Breast epithelium (tissue), 4 donors: ENCODE measurements at places on chromosomes 11 and 22.

GRCh38 chr11:36931139-36931538 lies 333.1 kb upstream of the RAG2 start:
- H3K4me1 ChIP-seq: no peaks in the 10 kb centered on the region
- H3K36me3 ChIP-seq: no peaks in the 10 kb centered on the region
- no peak overlapping the region for H3K4me3 ChIP-seq
- DNase-seq: no peak

- no peak for DNase-seq
- no peaks in the 10 kb centered on the region for H3K27me3 ChIP-seq
- H3K4me3 ChIP-seq: peak overlapping the region; percentile 72
- peaks cover 7% of the 10 kb centered on the region for H3K4me1 ChIP-seq
These were observed 3.4 kb downstream of the MALAT1 start for GRCh38 chr11:65502274-65502554.

GRCh38 chr11:57792060-57792541 lies 30.5 kb downstream of the CTNND1 start:
- peak overlapping the region; percentile 62 for H3K27ac ChIP-seq
- H3K36me3 ChIP-seq: no peaks in the 10 kb centered on the region
- no peak overlapping the region for H3K4me3 ChIP-seq
- peaks cover 37% of the 10 kb centered on the region for H3K4me1 ChIP-seq
- DNase-seq: peak; percentile 60

DNA sequence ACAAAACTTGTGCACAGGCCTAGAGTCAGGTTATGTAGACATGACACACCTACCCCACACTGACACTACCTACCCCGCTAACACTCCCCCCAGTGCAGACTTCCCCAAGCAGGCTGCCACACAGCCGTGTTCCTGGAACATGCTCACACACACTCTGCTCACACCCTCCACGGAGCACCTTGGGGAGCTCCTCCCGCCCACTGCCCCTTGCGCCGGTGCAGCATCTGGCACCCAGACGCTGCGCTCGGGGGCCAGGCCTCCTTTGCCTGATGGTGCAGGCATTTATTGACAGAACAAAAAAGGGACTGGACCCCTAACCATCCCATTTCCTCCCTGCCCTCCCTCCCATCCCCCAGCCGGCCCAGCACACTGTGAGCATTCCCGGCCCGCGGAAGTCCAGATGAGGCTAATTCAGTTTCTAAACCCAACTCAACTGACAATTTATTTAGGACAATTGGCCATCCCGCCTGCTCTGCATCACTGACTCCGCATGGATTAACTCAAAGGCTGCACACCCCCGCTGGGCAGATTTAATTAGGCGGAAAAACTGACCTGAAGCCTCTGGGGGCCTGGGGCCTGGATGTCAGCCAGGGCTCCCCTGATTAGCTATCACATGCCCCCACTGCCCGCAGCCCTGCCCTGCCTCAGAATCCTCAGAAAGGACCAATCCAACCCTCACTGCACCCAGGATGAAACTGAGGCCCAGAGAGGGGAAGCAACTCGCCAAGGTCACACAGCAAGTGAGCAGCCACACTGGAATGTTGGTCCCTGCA lies 30.1 kb downstream of the KCNC1 start:
- no peaks in the 10 kb centered on the region for H3K4me1 ChIP-seq
- H3K27ac ChIP-seq: no peak overlapping the region
- H3K36me3 ChIP-seq: no peaks in the 10 kb centered on the region
- no peak for DNase-seq
- no peak overlapping the region for H3K4me3 ChIP-seq

DNA sequence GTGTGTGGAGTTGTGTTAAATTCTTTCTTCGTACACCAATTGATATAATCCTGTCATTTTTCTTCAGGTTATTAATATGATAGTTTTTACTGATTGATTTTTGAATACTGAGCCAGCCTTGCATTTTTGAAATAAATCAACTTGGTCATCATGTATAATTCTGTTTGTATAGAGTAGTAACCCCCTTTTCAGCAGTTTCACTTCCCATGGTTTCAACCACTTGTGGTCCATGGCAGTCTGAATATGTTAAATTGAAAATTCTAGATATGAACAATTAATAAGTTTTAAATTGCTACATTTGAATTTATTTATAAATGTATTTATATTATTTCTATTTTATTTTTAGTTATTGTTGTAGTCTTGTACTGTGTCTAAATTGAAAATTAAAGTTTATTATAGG lies 32.6 kb downstream of the MS4A6A start:
- DNase-seq: no peak
- no peaks in the 10 kb centered on the region for H3K4me1 ChIP-seq
- H3K27me3 ChIP-seq: no peaks in the 10 kb centered on the region
- H3K27ac ChIP-seq: no peak overlapping the region

- H3K4me1 ChIP-seq: no peaks in the 10 kb centered on the region
- H3K36me3 ChIP-seq: no peaks in the 10 kb centered on the region
- no peak overlapping the region for H3K27ac ChIP-seq
- DNase-seq: no peak
- no peak overlapping the region for H3K4me3 ChIP-seq
These were observed 4.7 kb downstream of the B3GAT1 start for GRCh38 chr11:134407321-134407828.

GRCh38 chr22:47177334-47177815 lies 414.9 kb downstream of the TBC1D22A start:
- H3K27me3 ChIP-seq: no peaks in the 10 kb centered on the region
- no peak for DNase-seq
- no peaks in the 10 kb centered on the region for H3K36me3 ChIP-seq
- no peak overlapping the region for H3K27ac ChIP-seq
- no peak overlapping the region for H3K4me3 ChIP-seq

DNA sequence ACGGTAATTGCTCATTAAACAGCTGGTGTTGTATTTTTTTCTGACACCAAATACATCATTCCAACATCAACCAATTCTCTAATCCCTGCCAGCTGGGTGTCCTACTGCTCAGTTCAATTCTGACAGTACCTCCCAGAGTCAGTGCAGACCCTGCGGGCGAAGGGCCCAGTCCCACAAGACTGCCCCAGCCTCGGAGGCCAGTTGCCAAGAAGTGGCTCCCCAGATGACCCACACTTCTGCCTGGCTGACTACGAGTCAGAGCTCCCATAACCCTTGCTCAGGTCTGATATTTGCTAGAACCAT lies 147.2 kb downstream of the CTTN start:
- no peaks in the 10 kb centered on the region for H3K27me3 ChIP-seq
- no peaks in the 10 kb centered on the region for H3K4me1 ChIP-seq
- no peak overlapping the region for H3K4me3 ChIP-seq
- no peak overlapping the region for H3K27ac ChIP-seq
- no peaks in the 10 kb centered on the region for H3K36me3 ChIP-seq

DNA sequence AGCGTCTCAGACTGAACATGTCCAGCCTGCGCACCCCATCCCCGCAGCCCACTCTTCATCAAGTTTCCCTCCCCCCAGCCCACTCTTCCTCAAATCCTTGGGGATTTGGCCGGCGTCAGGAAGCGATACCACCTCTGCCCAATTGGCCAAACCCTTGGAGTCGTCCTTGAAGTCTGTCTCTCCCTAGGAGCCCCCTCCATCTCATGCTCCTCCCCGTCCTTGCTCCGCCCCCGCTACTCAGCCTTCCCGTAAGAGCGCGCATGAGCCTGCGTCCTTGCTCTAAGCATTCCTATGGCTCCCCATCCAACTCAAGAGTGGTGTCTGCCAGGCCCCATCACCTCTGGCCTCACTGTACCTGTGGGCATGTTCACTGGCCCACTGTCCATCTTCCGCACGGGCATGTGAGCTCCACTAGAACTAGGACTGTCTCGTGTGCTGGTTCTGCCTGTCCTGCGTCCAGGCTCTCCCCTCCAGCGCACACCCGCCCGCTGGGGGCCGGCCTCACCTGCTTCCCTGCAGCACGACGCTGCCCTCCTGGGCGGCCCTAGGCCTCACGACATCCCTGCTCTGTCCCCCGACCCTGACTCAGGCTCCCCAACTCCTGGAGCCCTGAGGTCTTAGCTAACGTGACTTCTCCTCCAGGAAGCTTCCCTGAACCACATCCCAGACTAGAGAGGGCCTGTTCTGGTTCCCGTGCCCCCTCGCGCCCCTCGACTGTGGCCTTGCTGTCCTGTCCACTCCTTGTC lies 30.5 kb upstream of the TTLL12 start:
- DNase-seq: no peak
- H3K27me3 ChIP-seq: no peaks in the 10 kb centered on the region
- no peak overlapping the region for H3K27ac ChIP-seq
- H3K4me1 ChIP-seq: peaks cover 2% of the 10 kb centered on the region

- no peaks in the 10 kb centered on the region for H3K27me3 ChIP-seq
- no peaks in the 10 kb centered on the region for H3K4me1 ChIP-seq
- H3K4me3 ChIP-seq: no peak overlapping the region
- H3K36me3 ChIP-seq: no peaks in the 10 kb centered on the region
These were observed 56.7 kb downstream of the CTSC start for GRCh38 chr11:88280673-88281316.

DNA sequence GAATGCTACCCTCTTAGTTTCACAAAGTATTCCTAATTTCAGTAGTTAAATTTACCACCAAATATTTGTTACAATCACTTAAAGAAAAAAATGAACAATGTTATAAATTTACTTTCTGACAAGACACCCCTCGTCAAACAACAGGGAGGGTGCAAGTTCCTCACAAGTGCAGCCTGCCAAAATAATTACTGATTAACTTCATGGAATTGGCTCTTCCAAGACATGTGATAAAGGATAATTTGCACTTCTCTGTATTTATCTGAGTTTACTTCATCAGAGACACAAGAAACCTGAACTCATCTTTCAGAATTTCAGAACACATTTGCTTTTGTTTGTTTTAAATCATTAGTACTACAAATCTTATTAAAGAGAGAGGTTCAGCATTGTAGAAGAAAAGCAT lies 66.5 kb downstream of the LARGE2 start:
- H3K4me3 ChIP-seq: no peak overlapping the region
- H3K36me3 ChIP-seq: no peaks in the 10 kb centered on the region
- no peaks in the 10 kb centered on the region for H3K4me1 ChIP-seq
- no peaks in the 10 kb centered on the region for H3K27me3 ChIP-seq
- no peak for DNase-seq

DNA sequence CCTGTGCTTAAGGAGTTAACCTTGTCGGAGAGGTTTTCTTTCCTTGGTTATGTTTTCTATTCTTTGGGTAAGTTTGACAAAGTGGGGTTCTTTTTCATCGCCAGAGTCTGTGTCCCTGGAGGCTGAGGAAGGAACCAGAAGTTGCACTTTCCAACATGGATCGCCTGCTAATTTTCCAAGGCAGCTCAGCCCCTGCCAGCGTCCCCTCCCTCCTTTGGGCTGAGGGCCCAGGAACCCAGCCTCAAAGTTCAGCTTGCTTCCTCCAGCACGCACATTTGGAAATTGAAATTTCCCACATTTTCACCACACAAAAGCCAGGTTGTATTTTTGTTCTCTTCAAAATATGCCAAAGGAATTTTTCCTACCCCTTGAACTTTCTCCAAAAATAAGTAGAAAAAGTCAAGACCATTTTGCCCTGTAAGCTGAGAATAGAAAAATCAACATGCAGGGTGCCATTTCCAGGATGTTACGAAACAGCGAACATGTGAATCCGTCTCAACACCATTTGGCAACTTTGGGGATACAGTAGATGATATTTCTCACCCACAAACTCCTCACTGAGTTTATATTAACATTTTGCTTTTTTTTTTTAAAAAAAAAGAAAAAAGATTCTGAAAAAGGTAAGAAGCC lies 343.5 kb downstream of the TENM4 start:
- no peak overlapping the region for H3K4me3 ChIP-seq
- H3K36me3 ChIP-seq: no peaks in the 10 kb centered on the region
- H3K4me1 ChIP-seq: no peaks in the 10 kb centered on the region
- no peaks in the 10 kb centered on the region for H3K27me3 ChIP-seq
- peak overlapping the region; percentile 21 for H3K27ac ChIP-seq

GRCh38 chr11:7347611-7348431 lies 96.1 kb downstream of the SYT9 start:
- H3K27me3 ChIP-seq: no peaks in the 10 kb centered on the region
- H3K4me3 ChIP-seq: no peak overlapping the region
- DNase-seq: no peak
- no peak overlapping the region for H3K27ac ChIP-seq
- H3K4me1 ChIP-seq: no peaks in the 10 kb centered on the region
- no peaks in the 10 kb centered on the region for H3K36me3 ChIP-seq

GRCh38 chr11:9567401-9567800 lies 6.1 kb upstream of the WEE1 start:
- DNase-seq: no peak
- peak overlapping the region; percentile 99 for H3K27ac ChIP-seq
- no peaks in the 10 kb centered on the region for H3K27me3 ChIP-seq
- H3K4me1 ChIP-seq: peaks cover 13% of the 10 kb centered on the region
- no peaks in the 10 kb centered on the region for H3K36me3 ChIP-seq
- no peak overlapping the region for H3K4me3 ChIP-seq

DNA sequence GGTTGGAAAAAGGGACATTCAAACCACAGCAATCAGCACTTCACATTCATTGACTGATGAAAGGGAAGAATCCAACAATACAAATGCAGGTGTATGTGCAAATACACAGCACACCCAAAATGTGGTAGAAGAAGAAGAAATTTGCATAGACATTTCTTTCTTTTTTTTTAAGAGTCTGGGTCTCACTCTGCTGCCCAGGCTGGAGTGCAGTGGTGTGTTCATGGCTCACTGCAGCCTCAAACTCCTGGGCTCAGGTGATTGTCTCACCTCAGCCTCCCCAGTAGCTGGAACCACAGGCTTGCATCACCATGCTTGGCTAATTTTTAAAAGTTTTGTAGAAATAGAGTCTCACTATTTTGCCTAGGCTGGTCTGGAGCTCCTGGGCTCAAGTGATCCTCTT lies 21.9 kb downstream of the CARS1 start:
- no peak overlapping the region for H3K4me3 ChIP-seq
- H3K27ac ChIP-seq: no peak overlapping the region
- no peaks in the 10 kb centered on the region for H3K36me3 ChIP-seq
- H3K27me3 ChIP-seq: no peaks in the 10 kb centered on the region
- DNase-seq: no peak

- no peaks in the 10 kb centered on the region for H3K27me3 ChIP-seq
- peak overlapping the region; percentile 95 for H3K27ac ChIP-seq
- no peaks in the 10 kb centered on the region for H3K36me3 ChIP-seq
- H3K4me1 ChIP-seq: peaks cover 11% of the 10 kb centered on the region
- DNase-seq: peak; percentile 40
These were observed 7.5 kb downstream of the TRIM29 start for GRCh38 chr11:120130176-120130980.

- peaks cover 4% of the 10 kb centered on the region for H3K4me1 ChIP-seq
- peak overlapping the region; percentile 49 for H3K4me3 ChIP-seq
- no peaks in the 10 kb centered on the region for H3K36me3 ChIP-seq
- DNase-seq: peak; percentile 93
- no peaks in the 10 kb centered on the region for H3K27me3 ChIP-seq
- H3K27ac ChIP-seq: peak overlapping the region; percentile 89
These were observed 13.3 kb downstream of the ASCL2 start for GRCh38 chr11:2256951-2257700.

- H3K36me3 ChIP-seq: no peaks in the 10 kb centered on the region
- H3K4me1 ChIP-seq: peaks cover 24% of the 10 kb centered on the region
- no peak overlapping the region for H3K27ac ChIP-seq
These were observed 7.7 kb downstream of the CDC42EP1 start for GRCh38 chr22:37568012-37568411.

DNA sequence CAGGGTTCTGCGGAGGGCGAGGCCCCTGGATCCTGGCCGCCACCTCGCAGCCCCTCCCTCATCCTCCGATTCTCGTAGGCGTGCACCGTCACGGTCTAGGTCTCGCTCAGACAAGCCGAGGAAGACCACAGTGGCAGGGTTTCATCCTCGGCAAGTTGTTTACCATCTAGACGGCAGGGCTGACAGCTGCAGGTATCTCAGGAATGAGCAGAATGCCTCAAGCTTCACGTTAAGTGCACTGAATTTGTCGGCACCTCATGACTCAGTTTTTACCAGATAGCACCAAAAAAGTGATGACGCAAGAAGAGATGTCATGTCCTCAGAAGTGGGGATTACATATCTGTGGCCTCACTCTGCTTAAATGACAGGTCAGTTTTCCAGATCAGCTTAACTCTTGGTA lies 35.1 kb downstream of the WT1 start:
- no peak overlapping the region for H3K27ac ChIP-seq
- H3K36me3 ChIP-seq: no peaks in the 10 kb centered on the region
- no peaks in the 10 kb centered on the region for H3K27me3 ChIP-seq
- no peaks in the 10 kb centered on the region for H3K4me1 ChIP-seq
- no peak for DNase-seq
- H3K4me3 ChIP-seq: no peak overlapping the region
